Thymus (tissue), 14 donors: ENCODE measurements at places on chromosomes 3 and 15. TPM values are rescaled to one million over a fixed set of nuclear protein-coding genes. Genes with fewer than 3 reads are reported as not detected.

DNA sequence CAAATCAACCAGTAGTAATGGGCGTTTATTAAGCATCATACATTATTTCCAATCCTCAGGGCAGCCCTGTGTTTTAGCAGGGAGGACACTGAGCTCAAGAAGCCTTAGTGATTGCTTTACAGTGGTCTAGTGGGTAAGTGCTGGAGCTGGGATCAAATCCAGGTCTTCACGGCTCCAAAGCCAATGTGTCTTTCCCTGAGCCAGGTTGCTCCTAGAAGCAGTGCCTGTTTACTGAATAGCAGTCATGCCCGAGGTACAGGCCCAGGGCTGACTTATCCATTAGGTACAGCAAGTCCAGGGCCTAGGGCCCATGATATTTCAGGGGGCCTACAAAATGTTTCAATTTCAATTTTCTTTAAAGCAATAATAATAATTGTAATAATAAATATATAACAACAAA lies 9.6 kb upstream of the SMAD6 start:
- no peak for DNase-seq

DNA sequence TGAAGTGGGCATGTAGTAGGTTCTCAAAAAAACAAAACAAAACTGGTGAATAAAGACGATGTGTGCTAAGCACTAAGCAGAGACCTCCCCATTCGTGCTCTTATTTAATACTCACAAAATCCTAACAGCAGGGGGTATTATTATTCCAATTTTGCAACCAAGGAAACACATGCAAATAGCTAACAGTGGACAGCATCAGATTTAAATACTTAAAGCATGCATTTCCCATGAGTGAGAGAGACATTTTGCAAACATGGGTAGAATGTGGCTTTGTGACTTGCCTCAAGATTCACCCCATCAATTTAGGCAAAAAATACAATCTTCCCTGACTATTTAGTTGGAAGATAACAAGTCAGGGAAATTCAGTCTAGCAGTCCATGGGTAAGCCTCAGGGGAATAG lies 946.2 kb upstream of the CFAP20DC start:
- no peak for DNase-seq

- no peak for DNase-seq
Observed at GRCh38 chr3:66483409-66483906, 17.4 kb downstream of the LRIG1 start.

- no peak for DNase-seq
Observed at GRCh38 chr3:141083226-141083625, 32.1 kb downstream of the SPSB4 start.

DNA sequence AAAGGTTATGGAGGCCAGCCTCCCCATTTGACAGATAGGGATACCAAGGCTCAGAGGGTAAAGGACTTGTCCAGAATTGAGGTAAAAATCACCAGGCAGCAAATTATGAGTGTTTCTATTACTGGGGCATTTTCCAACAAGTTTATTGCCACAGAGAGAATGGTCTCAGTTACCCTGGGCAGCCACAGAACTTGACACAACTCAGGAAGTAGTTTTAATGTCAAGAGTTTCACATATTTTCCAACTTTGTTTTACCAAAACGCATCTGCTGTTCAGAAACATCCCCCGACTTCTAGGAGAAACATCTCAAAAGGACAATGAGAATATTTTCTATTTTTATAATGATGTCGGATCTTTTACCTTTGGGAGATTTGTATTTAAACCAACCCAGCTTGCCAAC lies 107.5 kb upstream of the MRPS22 start:
- DNase-seq: no peak

DNA sequence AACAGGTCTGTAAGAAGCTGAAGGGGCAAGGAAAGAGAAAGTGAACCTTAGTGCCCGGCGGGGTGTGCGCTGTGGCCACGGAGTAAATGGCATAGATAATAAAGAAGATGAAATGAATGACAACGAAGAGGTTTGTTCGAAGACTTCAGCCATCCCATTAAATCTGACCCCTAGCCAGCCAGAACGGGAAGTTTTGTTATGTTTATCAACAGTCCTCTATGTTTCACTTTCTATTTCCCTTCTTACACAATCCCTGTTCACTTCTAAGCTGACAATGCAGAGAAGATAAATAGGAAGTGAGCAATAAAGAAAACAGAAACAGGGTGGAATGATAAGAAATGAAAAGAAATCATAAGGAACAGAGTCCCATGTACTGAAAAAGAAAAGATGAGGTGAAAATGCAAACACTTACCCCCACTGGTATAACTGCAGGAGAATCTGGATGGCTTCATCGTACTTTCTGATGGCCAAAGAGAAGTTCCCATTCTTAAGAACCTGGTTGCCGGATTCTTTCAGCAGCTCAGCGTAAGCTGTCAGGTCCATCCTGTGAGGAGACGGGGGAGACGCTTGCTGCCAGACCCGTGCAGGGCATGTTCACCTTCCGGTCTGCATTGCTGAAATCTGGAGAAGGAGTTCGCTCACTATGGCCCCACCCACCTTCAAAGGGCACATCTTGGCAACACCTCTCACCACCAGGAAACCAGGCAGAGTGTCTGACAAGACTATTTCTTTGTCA lies 36.8 kb downstream of the TRANK1 start:
- peak; percentile 83 for DNase-seq

DNA sequence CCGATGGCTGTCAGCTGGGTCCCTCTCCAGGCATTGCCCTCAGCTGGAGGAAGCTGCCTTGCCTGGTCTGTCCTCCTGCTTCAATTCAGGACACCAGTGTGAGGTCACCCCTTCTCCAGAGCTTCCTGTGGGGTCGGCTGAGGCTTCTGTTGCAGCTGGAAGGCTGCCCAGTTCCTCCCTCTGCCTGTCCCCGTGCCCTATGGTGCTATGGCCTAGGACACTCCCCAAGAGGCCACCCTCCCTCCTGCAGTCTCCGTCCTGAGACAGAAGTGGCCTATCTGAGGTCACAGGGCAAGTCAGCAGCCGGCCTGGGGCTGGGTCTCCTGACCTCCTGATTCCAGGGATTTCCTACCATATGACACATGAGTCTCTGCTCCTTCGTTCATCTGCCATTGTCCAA lies 57.9 kb downstream of the RASGRF1 start:
- no peak for DNase-seq

- DNase-seq: no peak
Observed at GRCh38 chr3:152356870-152357276, 88.1 kb downstream of the MBNL1 start.

DNA sequence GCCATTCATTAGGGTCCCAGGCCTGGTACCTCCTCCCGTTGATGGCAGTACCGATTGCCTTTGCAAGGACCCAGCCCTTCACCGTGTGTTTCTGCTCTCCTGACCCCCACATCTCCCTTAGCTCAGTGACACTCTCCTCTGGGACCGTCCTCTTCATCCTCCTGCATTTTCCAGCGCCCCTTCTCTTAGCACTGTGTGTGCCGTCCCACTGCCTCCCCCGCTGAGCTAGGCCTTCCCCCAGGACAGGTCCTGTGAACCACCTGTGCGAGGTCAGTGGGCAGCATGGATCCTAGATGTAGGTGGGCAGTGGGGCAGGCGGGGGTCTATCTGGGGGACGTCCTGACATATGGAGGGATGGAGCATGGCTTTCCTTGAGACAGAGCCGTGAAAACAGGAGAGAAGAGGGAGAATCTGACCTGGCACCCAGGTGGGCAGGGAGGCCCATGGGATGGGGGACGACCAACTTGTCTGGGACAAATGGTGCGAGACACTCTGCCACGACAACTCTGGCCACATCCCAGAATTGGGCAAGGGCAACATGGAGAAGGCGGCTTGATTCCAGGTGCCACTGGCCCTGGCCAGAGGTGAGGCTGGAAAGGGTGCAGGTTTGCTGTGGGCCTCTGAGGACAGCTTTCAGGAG lies 87.7 kb upstream of the ALDH1L1 start:
- DNase-seq: no peak

GOLGA6D gene
- total RNA-seq: 0.05 TPM

WDR93 gene
- total RNA-seq: 0.09 TPM

SLC28A1 gene
- total RNA-seq: 0.05 TPM

CASR gene
- total RNA-seq: 0.09 TPM

ECE2 gene
- total RNA-seq: not detected
